ENCODE measurements at places on chromosomes 7 and 10. TPM values are rescaled to one million over a fixed set of nuclear protein-coding genes. Genes with fewer than 3 reads are reported as not detected.

- peak; percentile 63 for DNase-seq
Measured at GRCh38 chr10:86899670-86900276, 57.6 kb downstream of the MMRN2 start.

GRCh38 chr10:32244421-32245207 is 102.3 kb downstream of the EPC1 start:
- DNase-seq: no peak

- DNase-seq: no peak
Measured at GRCh38 chr10:102629661-102630614, 14.3 kb upstream of the TRIM8 start.

GRCh38 chr7:99843808-99844207 is 16.0 kb downstream of the CYP3A43 start:
- DNase-seq: no peak

DNA sequence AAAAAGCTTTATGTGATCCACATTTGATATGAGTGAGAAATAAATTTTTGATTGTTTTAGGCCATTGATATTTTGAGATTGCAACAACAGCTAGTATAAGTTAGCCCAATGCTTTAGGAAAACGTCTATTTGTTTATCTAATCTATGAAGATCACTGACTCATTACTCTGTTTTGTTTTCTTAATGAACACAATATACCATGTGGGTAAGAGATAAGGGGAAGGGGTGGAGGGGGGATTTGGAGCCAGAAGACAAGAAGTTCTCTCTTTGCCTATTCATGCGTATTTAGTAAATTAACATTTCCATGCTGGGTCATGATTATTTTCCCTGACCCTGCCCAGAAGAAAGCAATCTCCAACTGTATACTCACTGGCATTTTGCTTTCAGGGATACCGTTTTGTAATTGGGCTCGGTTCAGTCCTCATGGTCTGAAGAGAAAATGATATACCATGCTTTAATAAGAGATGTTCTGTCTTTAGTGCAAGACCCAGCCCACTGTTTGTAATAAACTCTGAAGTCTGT is 359.5 kb upstream of the NPSR1 start:
- no peak for DNase-seq

DNA sequence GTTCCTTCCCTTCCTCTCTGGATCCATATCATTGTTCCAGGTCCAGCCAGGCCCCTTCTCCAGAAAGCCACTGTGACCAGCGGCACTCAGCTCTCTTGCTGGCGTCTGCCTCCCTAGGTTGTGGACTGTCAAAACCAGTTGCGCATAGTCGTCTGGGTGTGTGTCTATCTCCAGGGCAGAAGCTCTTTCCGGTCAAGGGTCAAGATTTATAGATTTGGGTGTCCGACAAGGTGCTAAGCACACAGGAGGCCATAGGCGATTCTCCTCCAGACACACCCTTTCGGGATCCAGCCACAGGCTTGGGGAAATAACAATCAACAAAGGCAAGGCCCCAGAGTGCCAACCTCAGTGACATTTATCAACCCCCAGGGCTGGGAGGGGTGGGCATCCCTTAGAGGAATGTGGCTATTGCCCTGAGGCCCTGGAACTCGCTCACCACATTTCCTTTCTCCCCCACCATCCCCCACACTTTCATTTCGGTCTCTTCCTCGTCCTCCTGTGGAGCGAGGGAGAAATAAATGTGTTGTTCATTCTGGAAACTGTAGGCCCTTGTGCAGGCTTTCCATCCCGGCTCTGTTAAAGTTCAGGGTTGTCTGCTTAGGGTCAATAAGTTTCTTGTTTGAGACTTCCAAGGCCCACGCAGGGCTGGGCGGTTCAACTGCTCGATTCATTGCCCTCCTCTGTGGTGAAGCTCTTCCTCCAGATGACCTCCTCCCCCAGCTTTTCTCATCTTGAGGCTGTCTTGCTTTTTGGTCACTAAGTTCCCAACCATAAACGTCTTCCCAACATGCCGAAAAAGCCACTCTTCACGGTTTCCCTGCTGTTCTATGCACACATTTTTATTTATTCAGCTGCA is 57.9 kb downstream of the AFAP1L2 start:
- DNase-seq: no peak

DNA sequence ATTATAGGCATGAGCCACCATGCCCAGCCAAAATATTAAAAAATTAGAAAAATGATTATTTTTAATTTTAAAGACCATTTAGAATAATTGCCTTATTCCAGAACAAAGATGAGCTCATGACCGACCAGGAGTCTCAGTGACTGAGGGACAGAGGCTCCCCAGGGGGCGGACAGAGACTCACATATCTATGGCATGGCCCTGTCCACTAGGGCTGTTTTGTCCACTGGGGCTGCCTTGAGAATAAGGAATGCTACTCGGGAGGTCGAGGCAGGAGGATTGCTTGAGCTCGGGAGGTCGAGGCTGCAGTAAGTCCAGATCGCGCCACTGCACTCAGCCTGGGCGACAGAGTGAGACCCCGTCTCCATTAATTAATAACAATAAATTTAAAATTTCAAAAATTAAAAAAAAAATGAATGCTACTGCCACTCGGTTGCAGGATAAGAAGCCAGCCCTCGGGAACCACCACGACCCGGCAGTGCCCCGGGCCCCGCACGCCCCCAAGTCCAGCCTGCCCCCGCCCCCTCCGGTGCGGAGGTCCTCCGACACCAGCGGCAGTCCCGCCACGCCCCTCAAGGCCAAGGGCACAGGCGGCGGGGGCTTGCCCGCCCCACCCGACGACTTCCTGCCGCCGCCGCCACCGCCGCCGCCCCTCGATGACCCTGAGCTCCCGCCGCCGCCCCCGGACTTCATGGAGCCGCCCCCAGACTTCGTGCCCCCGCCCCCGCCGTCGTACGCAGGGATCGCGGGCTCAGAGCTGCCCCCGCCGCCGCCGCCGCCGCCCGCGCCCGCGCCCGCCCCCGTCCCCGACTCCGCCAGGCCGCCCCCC is 128.6 kb downstream of the APBB1IP start:
- no peak for DNase-seq

DNA sequence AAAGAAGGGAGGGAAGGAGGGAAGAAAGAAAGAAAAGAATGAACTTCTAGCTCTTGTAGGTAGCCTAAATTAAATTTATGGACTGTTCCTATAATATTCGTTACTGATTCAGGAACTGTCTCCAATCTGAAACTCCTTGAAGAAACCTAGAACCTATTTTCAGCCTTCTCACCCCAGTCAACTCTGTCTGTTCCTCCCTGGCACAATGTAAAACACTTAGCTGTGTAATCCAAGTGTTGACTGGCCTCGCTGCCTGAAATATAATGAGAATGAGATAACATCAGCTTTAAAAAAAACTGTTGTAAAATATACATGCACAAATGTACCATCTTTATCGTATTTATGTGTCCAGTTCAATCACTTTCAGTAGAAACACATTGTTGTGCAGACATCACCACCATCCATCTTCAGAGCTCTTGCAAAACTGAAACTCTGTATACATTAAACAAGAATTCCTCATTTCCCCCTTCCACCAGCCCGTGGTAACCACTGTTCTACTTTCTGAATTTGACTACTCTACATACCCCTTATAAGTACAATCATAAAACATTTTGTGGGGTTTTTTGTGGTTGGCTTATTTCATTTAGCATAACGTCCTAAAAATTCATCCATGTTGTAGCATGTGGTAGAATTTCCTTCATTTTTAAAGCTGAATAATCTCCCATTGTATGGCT is 6.3 kb upstream of the C7orf33 start:
- no peak for DNase-seq

GRCh38 chr10:114845978-114846693 is 24.6 kb downstream of the FHIP2A start:
- DNase-seq: no peak

DNA sequence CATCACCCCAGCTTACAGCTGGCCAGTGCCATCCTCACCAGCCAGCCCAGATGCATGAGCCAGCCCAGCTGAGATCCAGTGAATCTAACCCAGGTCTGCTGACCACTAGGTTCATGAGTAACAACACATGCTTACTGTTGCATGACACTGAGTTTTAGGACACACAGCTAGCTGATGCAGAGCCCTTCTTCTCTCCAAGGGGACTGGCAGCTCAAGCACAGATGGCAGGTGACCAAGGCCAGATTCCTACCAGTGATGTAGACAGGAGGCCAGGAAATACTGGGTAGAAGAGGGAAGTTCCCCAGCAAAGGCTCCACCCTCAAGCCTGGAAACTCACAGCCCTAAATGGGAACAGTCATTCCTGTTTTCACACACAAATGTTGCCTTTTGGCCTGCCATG is 236.6 kb downstream of the GRID1 start:
- no peak for DNase-seq

DNA sequence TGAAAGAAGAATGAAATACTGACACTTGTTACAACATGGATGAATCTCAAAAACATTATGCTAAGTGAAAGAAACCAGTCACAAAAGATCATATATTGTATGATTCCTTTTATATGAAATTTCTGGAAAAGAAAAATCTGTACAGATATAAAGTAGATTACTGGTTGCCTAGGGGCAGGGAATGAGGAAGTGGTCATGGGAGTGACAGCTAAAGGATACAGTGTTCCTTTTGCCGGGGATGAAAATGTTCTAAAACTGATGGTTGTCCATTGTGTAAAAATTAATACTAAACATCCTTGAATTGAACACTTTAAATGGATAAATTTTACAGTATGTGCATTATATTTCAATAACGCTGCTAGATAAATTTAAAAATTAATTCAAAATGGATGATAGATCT is 25.1 kb downstream of the ALOX5 start:
- no peak for DNase-seq

DNA sequence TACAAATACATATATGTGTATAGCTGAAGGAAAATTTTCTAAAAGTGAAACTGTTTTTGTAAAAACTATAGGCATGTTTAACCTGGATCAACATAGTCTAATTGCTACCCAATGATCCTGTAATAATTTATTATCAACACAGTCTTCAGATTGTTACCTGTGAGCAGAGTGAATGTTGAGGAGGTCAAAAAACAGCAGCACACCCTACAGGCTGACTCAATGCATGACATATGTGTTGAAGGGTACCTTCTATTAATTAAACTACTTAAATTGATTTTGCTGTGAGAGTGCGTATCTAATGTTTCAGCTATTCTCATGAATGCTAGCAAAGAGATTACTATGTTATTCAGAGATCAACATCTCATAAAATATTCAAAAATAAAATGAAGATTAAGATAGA is 411.4 kb downstream of the TNS3 start:
- no peak for DNase-seq

DNA sequence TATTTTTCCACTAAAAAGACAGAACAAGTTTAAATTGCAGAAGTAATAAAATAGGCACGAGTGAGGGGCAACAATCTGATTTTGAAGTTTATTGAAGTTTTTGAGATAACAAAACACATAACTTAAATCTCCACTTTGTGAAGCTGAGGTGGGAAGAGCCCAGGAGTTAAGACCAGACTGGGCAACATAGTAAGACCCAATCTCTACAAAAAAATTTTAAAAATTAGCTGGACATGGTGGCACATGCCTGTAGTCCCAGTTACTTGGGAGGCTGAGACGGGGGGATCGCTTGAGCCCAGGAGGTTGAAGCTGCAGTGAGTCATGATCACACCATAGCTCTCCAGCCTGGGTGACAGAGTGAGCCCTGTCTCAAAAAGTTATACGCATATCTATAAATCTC is 11.2 kb downstream of the UPF2 start:
- DNase-seq: no peak

DNA sequence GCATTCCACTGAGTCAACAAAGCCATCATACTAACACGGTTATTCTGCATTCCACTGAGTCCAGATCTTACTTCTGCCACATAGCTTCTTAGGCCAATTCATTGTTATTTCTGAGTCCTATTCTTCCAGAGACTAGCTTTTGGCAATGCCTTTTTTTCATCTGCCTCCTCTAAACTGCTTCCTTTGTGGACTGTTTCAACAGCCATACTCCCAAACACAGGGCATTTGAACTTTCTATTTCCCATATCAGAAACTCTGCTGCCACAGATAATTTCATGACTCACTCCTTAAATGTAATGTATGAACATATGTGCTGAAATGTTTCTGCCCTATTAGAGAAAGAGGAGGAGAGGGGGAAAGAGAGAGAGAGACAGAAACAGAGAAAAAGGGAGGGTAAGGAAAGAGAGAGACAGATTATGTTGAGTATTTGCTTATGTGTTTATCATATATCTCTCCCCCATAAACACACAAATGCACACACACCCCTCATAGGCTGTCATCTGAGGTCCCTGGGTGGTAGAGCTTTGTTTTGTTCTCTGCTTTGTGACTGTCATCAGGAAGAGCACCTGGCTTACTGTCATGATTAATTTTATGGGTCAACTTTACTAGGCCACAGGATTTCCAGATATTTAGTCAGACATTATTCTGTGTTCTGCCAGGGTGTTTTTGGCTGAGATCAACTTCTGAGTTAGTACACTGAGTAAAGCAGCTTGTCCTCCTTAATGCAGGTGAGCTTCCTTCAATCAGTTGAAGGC is 308.0 kb upstream of the KCND2 start:
- DNase-seq: no peak

DNA sequence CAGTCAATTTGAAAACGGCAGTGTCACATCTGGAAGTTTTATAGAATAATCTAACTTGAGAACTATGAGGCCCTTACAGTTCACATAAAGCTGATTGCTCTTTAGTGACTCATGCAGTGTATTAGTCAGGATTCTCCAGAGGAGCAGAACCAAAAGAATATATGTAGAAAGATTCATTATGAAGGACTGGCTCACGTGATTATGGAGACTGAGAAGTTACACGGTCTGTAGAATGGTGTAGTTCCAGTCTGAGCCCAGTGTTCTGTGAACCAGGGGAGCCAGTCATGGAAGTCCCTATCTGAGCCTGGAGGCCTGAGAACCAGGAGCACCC is 21.5 kb downstream of the RBM33 start:
- DNase-seq: no peak

DNA sequence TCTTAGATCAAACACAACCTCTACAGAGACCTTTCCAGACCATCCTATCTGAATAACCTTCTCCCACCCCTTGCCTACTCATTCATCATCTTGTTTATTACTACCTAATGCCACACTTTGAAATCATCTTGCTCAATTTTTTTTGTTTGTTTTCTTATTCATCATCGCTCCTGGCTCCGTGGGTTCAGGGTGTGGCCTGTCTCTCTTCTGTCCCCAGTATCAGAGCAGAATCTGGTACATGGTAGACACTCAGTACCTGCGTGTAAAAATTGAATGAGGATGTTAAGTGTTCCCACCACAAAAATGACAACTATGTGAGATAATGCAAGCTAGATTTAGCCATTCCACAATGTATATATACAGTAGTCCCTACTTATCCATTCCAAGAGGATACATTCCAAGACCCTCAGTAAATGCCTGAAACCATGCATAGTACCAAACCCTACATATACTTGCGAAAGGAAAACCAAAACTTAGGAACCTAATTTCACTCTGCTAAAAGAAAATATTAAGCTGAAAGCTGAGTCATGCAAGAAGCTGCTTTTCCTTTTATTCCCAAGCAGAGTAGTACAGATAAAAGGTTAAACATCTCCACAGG is 72.1 kb upstream of the SEC61G start:
- no peak for DNase-seq

Gene LRRC17
- total RNA-seq: 180 TPM

Gene RPEL1
- total RNA-seq: not detected

Gene SPACDR
- total RNA-seq: 1.8 TPM

Gene CABCOCO1
- total RNA-seq: 6.7 TPM

Gene STMP1
- 4.4 TPM for total RNA-seq

Gene TMEM270
- not detected for total RNA-seq
